Activated T-helper 17 cell treated with anti-CD3 and anti-CD28 coated beads, Interleukin-2, amount 50 U/mL, for 72 hours (primary cell): ENCODE measurements at places on chromosomes 11 and 22.

DNA sequence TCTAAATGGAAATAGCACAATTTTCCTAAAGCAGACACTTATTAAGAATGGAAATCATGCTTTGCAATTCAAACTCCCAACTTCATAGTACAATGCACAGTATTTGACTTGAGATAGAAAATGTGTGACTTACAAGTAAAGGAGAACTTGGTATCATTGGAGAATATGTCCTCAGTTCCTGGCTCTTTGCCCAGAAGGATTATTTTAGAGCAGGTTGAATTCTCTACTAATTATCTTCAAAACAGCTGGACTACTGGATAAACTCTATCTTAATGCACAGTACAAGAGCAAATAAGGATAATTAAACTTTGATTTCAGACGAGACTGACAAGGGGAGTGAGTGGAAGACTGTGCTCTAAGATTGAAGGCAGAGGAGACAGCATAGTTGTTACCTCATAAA, 839.4 kb downstream of the OPCML start:
- ATAC-seq = no peak

- peak; percentile 83 for ATAC-seq
Observed at GRCh38 chr11:111429066-111429506, 50.0 kb upstream of the POU2AF1 start.

DNA sequence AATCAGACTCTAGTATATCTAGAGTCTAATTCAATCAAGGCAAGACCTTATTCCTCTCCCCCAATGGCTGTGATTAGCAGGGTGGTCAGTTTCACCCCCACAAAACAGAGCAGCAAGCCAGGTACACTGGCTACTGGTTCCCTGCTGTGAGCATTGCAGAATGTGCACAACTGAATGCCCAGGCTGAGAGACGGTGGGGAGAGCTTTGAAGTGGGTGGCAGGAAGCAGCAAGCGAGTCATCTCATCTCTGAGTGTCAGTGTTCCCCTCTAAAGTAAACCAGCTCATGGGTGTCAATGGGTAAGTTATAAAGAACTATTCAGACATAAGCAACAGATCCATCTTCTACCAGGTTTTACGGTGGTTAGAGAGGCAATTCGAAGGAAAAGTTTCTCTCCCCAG, 37.6 kb downstream of the GAB4 start:
- no peak for ATAC-seq

GRCh38 chr22:29625090-29625825, 21.8 kb downstream of the NF2 start:
- ATAC-seq = peak; percentile 47

GRCh38 chr11:126981635-126982034, 18.9 kb downstream of the KIRREL3 start:
- ATAC-seq = no peak

GRCh38 chr11:65165410-65166317, 4.4 kb upstream of the SPDYC start:
- ATAC-seq = no peak

GRCh38 chr11:56152333-56152732, 7.8 kb downstream of the OR8K5 start:
- no peak for ATAC-seq

GRCh38 chr11:11989774-11990744, 18.4 kb downstream of the DKK3 start:
- ATAC-seq = no peak

GRCh38 chr11:71356904-71357303, 91.3 kb downstream of the DHCR7 start:
- ATAC-seq = no peak

- ATAC-seq = no peak
Observed at GRCh38 chr11:92941676-92942571, 27.5 kb upstream of the MTNR1B start.

DNA sequence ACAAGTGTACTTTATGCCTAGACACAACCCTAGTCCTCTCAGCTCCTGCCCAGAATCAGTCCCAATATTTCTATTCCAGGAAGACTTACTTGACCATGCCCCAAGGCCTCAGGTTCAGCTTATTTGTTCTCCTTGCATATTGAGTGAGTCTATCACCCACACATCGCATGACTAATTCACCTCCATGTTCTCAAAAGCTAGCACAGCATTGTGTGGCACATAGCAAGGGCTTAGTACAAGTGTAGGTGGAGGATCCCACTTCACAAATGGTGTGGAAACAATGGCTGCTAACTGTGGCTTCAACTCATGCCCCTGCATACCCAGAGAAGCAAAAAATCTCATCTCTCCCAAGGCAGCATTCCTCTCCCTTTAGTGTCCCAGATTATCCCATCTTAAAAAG, 602.6 kb upstream of the API5 start:
- ATAC-seq = no peak

DNA sequence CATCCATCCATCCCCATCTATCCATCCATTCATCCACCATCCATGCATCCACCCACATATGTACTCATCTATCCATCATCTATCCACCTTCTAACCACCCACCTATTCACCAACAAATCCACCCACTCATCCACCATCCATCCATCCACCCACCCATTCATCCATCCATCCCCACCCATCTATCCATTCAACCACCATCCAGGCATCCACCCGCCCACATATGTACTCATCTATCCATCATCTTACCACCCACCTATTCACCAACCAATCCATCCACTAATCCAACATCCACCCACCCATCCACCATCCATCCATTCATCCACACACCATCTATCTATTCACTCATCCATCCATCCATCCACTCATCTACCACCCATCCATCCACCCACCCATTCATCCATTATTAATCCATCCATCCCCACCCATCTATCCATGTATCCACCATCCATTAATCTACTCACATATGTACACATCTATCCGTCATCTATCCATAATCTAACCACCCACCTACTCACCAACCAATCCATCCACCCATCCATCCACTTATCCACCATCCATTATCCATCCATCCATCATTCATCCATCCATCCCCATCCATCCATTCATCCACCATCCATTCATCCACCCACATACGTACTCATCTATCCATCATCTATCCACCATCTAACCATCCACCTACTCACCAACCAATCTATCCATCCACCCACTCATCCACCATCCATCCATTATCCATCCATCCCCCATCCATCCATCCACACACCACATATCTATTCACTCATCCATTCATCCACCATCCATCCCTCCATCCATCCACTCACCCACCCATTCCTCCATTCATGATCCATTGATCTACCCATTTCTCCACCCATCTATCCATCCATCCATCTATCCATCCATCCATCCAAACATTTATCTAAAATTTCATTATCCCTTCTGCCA, 940.0 kb downstream of the BRD1 start:
- no peak for ATAC-seq

DNA sequence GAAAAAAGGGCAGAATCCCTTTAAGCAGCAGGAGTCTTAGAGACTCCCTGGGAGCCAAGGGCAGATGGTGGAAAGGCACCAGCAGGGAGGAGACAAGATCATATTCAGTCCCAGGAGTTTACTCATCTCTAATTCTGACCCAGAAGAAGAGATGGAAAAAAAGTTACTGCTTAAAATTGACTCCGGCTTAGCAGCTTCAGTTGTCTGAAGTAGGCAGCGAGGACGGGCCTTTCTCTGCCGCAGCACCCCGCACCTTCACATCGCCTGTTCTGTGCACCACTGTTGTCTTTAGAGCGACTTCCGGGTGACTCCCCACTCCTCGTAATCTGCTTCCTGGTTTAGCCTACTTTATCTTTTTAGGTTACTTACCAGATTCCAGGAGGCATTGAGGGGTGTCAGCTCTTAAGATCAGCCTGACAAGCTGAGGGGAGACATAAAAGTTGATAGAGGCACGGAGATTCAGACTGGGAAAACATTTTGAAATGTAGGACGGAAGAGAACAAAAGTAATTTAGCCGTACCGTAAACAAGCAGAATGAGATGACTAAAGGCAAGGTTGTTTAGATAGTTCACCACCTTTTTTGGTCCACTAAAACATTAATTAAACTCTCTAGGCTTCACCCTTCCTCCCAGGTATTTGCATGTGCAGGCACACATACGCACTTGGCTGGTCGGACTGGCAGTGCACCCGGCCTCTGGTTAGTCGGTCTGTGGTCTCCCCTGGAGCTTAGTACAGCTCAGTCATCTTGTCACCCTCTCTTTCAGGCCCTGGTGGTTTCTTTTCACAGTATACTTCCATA, 74.3 kb downstream of the CECR2 start:
- no peak for ATAC-seq

- no peak for ATAC-seq
Observed at GRCh38 chr11:84747871-84748270, 879.3 kb downstream of the DLG2 start.

GRCh38 chr11:17473071-17473744, 3.4 kb downstream of the ABCC8 start:
- ATAC-seq = no peak

- peak; percentile 29 for ATAC-seq
Observed at GRCh38 chr11:119338318-119338890, 2.3 kb downstream of the C1QTNF5 start.

- peak; percentile 45 for ATAC-seq
Observed at GRCh38 chr22:46336119-46337078, 885 bp downstream of the TRMU start.

- ATAC-seq = no peak
Observed at GRCh38 chr11:46930089-46930488, 6.5 kb upstream of the CSTPP1 start.

DNA sequence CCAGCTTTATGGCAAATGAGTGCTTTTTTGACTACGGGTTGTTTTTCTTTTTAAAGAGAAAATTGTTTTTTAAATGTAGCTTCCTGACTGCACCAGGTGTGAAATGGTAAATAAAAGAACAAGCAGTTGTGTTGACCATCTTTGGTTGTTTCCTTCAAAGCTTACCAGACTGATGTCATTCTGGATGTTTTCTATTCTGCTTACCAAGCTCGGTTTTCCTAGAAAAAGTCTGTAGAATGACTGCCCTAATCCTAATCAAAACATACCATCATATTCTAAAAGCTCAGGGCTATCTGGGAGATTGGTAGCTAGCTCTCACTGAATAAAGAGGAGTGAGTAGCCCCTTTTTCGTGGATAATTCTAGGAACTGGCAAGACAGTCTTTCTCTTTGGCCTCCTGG, 77.7 kb downstream of the GAB2 start:
- no peak for ATAC-seq

- no peak for ATAC-seq
Observed at GRCh38 chr11:116707161-116707629, 65.6 kb downstream of the BUD13 start.

DNA sequence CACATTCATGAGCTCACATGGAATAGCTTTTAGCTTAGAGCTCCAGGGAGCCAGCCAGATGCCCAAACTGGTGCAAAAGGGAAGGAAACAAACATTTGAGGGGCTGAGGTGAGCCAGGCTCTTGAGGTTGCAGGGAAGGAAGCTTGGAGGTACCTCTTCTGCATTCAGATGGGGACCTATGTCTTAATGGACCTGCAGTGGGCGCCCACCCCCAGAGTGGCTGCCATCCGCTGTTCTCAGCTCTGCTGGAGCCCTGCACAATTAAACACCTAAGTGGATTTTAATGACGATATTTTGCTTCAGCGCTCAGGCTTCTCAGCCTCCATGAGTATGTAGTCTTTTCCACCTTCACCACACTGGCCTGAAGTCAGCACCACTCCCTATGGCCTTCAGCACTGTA, 100.8 kb downstream of the LDLRAD3 start:
- no peak for ATAC-seq

DNA sequence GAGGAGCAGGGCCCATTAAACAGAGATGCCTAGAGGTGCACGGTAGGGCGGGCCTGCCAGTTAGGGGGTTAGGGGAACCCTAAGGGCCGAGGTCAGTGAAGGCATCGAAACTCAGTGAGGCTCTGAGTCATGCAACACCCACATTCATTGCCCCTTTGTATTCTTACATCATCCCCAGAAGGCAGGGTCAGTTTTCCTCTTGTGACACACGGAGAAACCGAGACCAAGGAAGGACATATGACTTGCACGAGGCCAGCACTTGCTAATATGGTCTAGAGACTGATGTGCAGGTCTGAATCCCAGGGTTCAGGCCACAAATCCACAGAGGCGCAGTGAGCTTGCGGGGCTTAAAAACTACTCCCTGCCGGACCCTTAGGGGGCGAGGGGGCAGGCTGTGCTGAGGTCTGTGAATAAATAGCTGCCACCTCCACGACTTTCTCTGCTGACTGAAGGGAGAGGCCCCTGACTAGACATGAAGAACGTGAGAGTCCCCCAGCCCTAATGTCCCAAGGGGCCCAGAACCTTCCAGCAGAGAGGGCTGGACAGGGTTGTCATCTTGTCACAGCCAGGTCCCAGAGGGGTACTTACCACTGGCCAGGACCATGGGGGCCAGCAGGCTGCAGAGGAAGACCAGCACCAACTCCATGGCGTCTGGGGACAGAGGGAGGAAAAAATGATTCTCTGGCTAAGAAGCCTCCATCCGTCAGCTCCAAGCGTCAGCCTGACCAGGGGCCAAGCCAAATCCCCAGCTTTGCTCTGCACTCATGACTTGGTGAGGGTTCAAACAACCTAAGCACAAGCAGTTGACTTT, 17.8 kb upstream of the FXYD2 start:
- no peak for ATAC-seq

GRCh38 chr11:62452839-62453468, 34.1 kb downstream of the SCGB1A1 start:
- no peak for ATAC-seq
